T-helper 17 cell (primary cell): ENCODE measurements at places on chromosomes 7 and 10.
A peak's percentile ranks its signal among the peaks of the same experiment; 100 is the strongest.

DNA sequence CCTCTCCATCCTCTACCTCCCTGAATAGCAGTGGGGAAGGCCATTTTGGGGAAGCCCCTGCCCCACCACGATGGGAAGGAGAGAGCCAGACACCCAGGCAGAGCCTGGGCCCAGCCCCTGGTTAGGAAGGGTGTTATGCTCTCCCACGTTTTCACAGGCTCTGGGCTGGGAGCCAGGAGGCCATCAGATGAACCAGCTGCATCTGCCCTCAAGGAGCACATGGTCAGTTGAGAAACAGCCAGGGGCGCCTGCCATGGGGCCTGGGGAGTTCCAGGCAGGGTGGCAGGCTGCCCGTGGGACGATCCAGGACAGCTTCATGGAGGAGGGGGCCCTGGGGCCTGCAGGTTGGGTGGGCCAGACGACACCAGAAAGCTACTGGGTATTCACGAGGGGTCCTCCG lies 47.5 kb downstream of the CAMK2B start:
- peaks cover 25% of the 10 kb centered on the region for H3K27me3 ChIP-seq
- no peaks in the 10 kb centered on the region for H3K4me1 ChIP-seq
- no peak overlapping the region for H3K4me3 ChIP-seq
- no peak overlapping the region for H3K27ac ChIP-seq
- H3K36me3 ChIP-seq = no peaks in the 10 kb centered on the region

GRCh38 chr10:78664929-78665553 lies 403.7 kb upstream of the ZMIZ1 start:
- H3K4me3 ChIP-seq = no peak overlapping the region
- no peaks in the 10 kb centered on the region for H3K4me1 ChIP-seq
- no peak overlapping the region for H3K27ac ChIP-seq
- H3K27me3 ChIP-seq = peaks cover 41% of the 10 kb centered on the region
- peaks cover 5% of the 10 kb centered on the region for H3K36me3 ChIP-seq

- H3K36me3 ChIP-seq = no peaks in the 10 kb centered on the region
- H3K27ac ChIP-seq = no peak overlapping the region
- H3K4me3 ChIP-seq = no peak overlapping the region
Observed at GRCh38 chr7:42688056-42688371, 223.9 kb downstream of the C7orf25 start.

DNA sequence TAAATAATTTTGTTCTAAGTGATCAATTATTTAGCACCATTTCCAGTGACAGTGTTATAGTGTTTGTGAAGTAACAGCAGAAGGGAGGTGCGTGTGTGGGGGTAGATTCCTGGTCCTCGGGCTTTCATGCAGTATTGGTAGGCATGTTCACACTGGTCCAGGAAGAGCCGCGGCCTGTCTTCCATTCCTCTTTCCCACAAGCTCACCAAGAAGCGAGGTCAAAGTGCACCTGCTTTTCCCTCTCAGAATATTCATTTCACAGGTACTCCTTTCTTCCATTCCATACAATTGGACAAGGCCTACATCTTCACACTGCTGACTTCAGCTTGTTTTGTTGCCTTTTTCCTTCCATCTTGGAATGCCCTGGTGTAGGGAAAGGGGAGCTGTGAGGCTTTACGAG lies 151.8 kb upstream of the CELF2 start:
- no peaks in the 10 kb centered on the region for H3K36me3 ChIP-seq
- H3K27me3 ChIP-seq = peaks cover 18% of the 10 kb centered on the region
- no peak overlapping the region for H3K4me3 ChIP-seq
- H3K4me1 ChIP-seq = no peaks in the 10 kb centered on the region
- H3K27ac ChIP-seq = no peak overlapping the region
- no peak for DNase-seq

- peaks cover 24% of the 10 kb centered on the region for H3K27me3 ChIP-seq
- peak; percentile 43 for DNase-seq
- peaks cover 2% of the 10 kb centered on the region for H3K36me3 ChIP-seq
- no peak overlapping the region for H3K4me3 ChIP-seq
Observed at GRCh38 chr7:134750083-134751062, 29.1 kb upstream of the CALD1 start.

DNA sequence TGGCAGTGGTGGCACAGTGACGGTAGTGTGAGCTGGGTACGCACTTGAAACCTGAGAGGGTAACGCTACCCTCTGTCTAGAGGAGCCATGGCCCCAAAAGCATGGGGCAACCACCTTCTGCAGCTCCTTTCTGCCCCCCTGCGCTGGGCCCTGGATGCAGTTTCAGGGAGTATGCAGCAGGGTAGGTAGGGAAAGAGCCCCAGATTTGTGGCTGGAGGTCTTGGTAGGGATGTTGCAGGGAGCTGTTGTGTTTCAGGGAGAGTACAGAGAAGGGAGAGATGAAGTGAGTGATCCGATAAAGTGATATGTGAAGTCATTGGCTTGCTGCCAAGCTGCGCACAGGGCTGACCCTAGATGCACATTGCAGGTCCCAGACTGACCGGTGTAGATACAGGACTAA lies 2.7 kb upstream of the PGAM2 start:
- H3K4me3 ChIP-seq = peak overlapping the region; percentile 45
- DNase-seq = no peak
- H3K27me3 ChIP-seq = no peaks in the 10 kb centered on the region
- peak overlapping the region; percentile 44 for H3K27ac ChIP-seq
- peaks cover 19% of the 10 kb centered on the region for H3K4me1 ChIP-seq

GRCh38 chr7:138833596-138833995 lies 35.6 kb upstream of the ATP6V0A4 start:
- no peaks in the 10 kb centered on the region for H3K4me1 ChIP-seq
- H3K36me3 ChIP-seq = no peaks in the 10 kb centered on the region
- H3K27ac ChIP-seq = peak overlapping the region; percentile 32
- peaks cover 65% of the 10 kb centered on the region for H3K27me3 ChIP-seq

DNA sequence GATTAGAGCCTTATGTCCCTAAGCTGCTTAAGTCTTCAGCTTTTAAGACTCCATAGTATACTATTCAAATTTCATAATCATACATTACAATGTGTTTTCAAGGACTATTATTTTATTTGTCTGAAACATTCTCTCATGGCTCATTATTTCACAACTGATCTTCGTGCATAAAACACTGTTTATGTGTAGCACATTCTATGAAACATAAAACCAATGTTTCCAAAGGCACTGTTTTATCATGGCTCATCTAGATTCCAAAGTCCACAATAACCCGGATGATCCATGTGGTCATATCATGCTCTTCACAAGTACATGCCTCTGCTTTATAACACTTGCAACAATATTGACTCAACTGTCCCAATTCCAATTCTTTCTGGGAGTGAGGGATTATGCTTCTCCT lies 806.1 kb downstream of the TNS3 start:
- no peaks in the 10 kb centered on the region for H3K4me1 ChIP-seq
- no peak for DNase-seq
- H3K4me3 ChIP-seq = no peak overlapping the region
- H3K27ac ChIP-seq = no peak overlapping the region
- H3K36me3 ChIP-seq = no peaks in the 10 kb centered on the region

- no peak overlapping the region for H3K4me3 ChIP-seq
- H3K27ac ChIP-seq = no peak overlapping the region
- no peak for DNase-seq
- no peaks in the 10 kb centered on the region for H3K4me1 ChIP-seq
- H3K36me3 ChIP-seq = no peaks in the 10 kb centered on the region
- H3K27me3 ChIP-seq = no peaks in the 10 kb centered on the region
Observed at GRCh38 chr10:105707603-105708002, 1066.5 kb downstream of the SORCS3 start.

DNA sequence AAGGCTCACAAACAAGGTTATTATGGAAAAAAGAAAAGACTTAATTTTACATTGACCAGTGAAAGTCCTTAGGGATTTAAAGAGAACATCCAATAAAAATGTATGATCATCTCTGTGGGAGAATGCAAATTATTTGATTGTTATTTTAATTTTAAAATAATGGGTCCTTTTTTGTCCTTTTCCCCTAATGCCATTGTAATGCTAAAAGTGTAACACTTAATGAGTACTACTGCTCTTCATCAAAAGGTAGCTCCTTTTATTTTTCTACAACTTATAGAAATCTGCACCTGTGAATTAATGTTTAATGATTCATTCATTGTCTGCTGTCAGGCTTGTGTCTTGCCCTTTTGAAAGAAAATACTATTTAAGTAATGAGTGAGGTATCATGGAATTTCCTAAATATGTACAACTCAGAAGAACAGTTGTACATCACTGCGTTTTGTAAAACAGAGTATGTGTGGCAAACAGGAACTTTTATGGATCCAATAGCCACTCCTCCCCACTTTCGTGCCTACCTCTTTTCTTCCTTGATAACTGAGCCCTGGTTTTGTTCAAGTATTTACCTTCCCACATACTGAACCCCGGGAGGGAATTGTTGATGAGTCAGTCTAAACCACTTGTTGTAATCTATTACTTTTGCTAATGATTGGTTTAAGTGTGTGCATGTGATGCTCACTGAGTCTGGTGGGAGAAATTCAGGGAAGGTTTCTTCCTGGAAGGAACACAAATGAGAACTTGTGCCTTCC lies 19.9 kb upstream of the TRUB1 start:
- no peaks in the 10 kb centered on the region for H3K36me3 ChIP-seq
- peaks cover 23% of the 10 kb centered on the region for H3K27me3 ChIP-seq
- no peak for DNase-seq
- no peak overlapping the region for H3K27ac ChIP-seq
- H3K4me3 ChIP-seq = no peak overlapping the region
- H3K4me1 ChIP-seq = no peaks in the 10 kb centered on the region

- no peaks in the 10 kb centered on the region for H3K36me3 ChIP-seq
- no peaks in the 10 kb centered on the region for H3K4me1 ChIP-seq
- H3K27me3 ChIP-seq = no peaks in the 10 kb centered on the region
- H3K4me3 ChIP-seq = no peak overlapping the region
- no peak for DNase-seq
- H3K27ac ChIP-seq = no peak overlapping the region
Observed at GRCh38 chr7:122789156-122789555, 86.4 kb upstream of the RNF148 start.

GRCh38 chr7:48292949-48293348 lies 121.7 kb downstream of the ABCA13 start:
- H3K4me1 ChIP-seq = no peaks in the 10 kb centered on the region
- peaks cover 11% of the 10 kb centered on the region for H3K27me3 ChIP-seq
- no peak overlapping the region for H3K4me3 ChIP-seq
- H3K27ac ChIP-seq = no peak overlapping the region
- DNase-seq = no peak
